ENCODE measurements at places on chromosomes 5 and 9.

DNA sequence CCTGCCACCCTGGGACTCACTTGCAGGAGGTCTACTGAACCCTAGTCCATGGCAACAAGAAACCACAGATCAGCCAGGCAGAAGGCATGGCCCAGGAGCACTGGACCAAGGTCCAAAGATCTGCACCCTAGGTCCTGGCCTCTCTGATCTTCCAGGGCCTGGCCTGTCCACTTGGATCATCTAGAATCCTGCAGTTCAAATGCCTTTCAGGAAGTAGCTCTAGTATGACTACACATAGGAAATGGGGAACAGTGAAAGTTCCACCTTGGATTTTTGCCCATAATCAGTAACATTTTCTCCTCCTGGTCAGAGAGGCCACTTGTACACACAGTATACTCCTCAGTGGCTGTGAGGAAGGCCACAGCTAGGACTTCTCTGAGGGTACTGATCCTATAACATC, 11.5 kb downstream of the ANXA6 start:
- no peak for DNase-seq

GRCh38 chr9:114538241-114538640, 33.0 kb upstream of the WHRN start:
- no peak for DNase-seq

- DNase-seq: no peak
Measured at GRCh38 chr9:94922691-94923107, 196.2 kb downstream of the AOPEP start.

- DNase-seq: no peak
Measured at GRCh38 chr9:133517711-133518110, 7.0 kb downstream of the MYMK start.

GRCh38 chr5:100615362-100615761, 80.2 kb downstream of the FAM174A start:
- no peak for DNase-seq

GRCh38 chr5:134003064-134003816, 1.5 kb downstream of the VDAC1 start:
- DNase-seq: no peak

GRCh38 chr9:78866207-78867132, 569.5 kb downstream of the PSAT1 start:
- DNase-seq: no peak

GRCh38 chr9:137051145-137051724, 2.6 kb downstream of the ENTPD2 start:
- DNase-seq: no peak

DNA sequence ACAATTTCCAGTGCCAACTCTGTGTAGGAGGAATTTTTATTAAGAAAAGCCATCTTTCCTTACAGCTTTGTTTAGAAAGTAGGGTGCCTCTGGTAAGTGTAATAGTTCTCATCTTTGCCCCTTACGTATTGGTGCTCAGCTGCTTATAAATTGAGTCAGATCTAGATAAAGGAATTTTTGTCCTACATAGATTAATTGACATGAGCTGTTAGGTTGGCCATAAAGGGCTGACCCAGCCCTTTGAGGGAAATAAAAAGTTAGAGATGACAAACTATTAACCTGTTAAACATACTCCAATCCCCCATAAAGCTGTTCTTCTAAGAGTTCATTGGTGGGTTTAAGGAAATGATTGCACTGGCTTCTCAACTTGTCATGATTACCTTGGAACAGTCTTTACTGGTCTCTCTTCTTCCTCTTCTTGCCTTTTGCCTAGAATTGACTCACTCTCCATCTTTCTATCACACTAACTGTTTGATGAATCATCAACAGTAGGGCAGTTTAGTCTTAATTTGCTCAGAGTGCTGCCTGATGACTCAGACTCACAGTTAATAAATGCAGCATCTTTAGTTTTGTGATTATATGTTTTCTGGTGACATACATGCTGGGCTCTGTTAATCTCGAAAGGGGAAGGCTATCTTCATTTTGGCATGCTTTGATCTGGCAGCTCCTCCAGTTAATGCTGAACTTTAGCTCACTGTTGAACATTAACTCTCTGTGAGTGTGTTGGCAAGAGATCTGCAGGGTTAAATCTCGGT, 51.7 kb downstream of the ARHGAP26 start:
- DNase-seq: no peak

DNA sequence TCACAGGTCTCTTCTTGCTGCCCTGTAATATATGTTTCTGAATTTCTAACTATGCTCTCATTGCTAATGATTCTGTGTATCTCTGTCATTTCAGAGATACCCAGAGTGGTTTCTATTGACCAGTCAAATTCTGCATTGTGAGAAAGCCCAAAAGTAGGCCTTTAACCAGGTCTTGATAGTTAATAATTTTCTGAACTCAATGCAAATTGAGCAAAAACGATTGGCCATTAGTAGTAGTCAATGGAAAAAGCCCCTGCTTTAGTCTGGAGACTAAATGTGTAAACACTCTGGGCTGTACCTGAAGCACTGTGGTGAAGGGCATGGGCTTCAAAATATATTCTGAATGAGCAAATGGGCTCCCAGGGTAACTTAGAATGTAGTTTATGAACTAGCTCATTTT, 307.6 kb downstream of the ARL15 start:
- no peak for DNase-seq

- DNase-seq: no peak
Measured at GRCh38 chr9:7342229-7342628, 457.3 kb downstream of the DMAC1 start.

DNA sequence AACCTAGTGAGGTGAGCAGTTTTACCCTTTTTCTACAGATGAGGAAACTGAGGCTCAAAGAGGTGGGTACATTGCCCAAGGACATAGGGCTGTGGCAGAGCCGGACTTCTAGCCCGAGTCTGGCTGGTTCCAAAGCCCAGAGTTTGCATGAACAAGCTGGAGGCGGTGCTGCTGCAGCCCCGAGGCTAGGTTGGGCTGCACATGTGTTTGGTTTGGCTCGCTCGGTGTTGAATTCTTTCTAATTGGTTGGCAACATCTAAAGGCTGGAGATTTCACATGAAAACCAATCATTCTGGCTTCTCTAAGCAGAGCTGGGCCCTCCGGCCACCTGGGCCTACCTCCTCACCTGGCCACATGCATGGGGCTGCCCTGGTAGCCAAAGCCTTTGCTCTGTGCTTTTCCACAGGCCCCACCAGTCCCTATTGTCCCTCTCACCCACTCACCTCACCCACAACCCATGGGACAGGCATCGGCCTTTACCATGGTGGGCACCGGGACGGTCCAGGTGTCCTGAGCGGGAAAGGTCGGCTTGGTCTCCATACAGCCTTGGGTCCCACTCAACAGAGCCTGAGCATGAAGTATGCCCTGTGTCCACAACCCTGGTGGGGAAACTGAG, 262.3 kb downstream of the NSG2 start:
- DNase-seq: no peak

- DNase-seq: no peak
Measured at GRCh38 chr9:78574354-78575045, 277.6 kb downstream of the PSAT1 start.

- no peak for DNase-seq
Measured at GRCh38 chr5:45385321-45386058, 310.7 kb downstream of the HCN1 start.

DNA sequence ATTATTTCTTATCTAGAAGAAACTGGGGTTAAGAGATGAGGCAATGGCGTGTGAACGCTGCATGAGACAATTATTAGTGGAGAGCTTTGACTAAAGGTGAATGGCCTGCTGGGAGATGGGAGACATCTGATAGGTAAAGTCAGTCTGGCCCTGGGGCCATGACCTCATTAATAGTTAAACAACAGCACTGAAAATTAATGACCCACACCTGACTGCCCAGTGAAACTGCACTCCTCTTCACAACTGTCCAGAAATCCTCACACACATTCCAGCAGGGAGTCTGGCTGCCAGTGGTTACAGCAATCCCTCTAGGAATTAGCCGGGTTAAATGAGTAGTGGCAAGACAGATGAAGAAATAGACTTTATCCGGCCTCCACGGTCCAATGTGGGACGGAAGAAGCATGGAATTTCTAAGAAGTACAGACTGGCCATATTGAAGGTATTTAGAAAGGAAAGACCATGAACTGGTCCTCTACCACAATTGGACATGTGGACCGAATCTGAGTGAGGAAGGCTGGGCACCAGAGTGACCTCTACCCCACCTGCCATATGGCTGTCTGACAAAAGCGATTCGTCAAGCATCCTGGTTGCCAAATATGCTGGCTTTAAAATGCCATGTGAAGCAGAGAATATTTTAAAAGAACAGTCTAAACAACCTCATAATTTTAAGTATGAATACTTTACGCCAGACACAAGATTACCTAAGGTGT, 138.4 kb downstream of the EFNA5 start:
- DNase-seq: no peak

DNA sequence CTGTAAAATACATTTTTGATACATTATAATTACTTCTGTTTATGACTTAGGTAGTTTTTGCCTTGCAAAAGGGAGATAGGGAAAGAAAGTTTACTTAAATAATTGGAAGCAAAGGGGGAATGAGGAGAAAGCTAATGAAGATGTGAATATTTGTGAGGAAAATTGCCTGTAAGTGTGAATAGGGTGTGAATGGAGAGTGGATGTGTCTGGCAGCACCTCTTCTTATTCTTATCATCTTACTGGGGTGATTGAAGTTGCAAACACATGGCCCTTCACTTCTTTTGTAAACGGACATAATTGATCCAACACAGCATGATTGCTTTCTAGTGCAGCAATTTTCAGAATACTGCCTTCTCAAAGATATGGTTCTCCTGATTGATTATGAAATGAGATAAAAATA, 46.6 kb downstream of the PALM2AKAP2 start:
- DNase-seq: no peak

GRCh38 chr5:56725711-56726411, 89.5 kb upstream of the MAP3K1 start:
- DNase-seq: no peak

Data from GM12891 (cell line).